ENCODE measurements at places on chromosomes 2 and 18.

DNA sequence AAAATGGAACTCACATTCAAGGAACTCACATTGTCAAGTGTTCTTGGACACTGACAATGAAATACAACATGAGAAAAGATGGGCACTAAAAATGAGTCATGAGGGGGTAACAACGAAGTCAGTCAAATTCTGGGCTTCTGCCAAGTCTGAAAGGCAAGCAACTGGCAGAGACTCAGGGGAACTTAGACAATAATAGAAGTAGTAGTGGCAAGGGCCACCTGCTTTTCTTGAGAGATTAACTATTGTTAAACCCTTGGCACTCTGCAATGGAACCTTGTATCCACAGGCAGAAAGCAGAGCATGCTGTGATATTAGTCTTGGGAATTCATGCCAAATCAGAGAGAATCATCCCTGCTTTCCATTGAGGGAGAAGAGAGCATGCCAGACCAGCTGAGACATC lies 382.6 kb upstream of the CDH2 start:
- no peaks in the 10 kb centered on the region for H3K27me3 ChIP-seq
- no peaks in the 10 kb centered on the region for H3K4me1 ChIP-seq

DNA sequence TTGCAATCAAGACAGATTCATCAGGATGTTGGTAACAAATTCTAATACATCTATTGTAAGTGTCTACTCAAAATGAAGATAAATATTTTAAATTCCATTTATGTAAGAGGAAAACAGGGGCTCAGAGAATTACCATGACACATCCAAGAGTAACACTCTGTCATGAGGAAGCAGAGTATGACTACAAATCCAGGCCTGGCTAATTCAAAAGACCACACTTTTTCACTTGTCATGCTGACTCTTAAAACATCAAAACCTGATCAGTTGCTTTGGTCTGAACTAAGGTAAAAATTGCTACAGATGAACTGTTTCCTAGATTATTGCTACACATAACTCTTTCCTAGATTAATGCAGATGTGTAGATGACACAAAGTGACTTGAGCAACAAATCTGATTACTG lies 880.6 kb downstream of the TSN start:
- no peak overlapping the region for H3K27ac ChIP-seq
- no peaks in the 10 kb centered on the region for H3K36me3 ChIP-seq
- no peak overlapping the region for H3K4me3 ChIP-seq
- no peak for DNase-seq
- no peaks in the 10 kb centered on the region for H3K27me3 ChIP-seq

GRCh38 chr2:119520696-119521432 lies 3.4 kb downstream of the SCTR start:
- DNase-seq = no peak
- H3K27me3 ChIP-seq = peaks cover 57% of the 10 kb centered on the region
- H3K36me3 ChIP-seq = peaks cover 5% of the 10 kb centered on the region
- no peaks in the 10 kb centered on the region for H3K4me1 ChIP-seq
- H3K27ac ChIP-seq = no peak overlapping the region
- no peak overlapping the region for H3K4me3 ChIP-seq

DNA sequence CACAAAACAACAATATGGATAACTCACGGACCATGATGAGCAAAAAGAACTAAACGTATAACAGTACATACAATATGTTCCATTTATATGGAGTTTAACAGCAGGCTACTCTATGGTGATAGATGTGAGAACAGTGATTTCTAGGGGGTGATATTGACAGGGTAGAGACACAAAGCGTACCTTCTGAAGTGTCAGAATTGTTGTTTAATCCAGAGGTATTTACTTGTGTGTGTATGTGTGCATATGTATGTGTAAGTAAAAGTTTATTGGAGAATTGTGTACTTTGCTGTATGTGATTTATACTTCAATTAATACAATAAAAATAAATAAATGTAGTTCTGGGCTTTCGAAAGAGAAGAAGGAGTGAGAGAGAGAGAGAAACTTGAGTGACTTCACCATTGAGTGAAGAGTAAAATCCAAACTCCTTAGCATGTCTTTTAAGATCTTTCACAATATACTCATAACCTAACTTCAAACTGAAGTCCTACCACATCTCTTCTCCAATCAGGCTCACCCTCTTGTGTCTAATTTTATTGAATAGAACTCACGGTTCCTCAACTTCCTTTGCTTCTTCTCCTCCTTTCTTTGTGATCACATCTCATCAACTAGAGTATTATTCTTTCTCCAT lies 126.0 kb upstream of the KLF7 start:
- no peak overlapping the region for H3K27ac ChIP-seq
- H3K4me3 ChIP-seq = no peak overlapping the region
- H3K36me3 ChIP-seq = peaks cover 2% of the 10 kb centered on the region
- peaks cover 2% of the 10 kb centered on the region for H3K27me3 ChIP-seq
- H3K4me1 ChIP-seq = peaks cover 2% of the 10 kb centered on the region

DNA sequence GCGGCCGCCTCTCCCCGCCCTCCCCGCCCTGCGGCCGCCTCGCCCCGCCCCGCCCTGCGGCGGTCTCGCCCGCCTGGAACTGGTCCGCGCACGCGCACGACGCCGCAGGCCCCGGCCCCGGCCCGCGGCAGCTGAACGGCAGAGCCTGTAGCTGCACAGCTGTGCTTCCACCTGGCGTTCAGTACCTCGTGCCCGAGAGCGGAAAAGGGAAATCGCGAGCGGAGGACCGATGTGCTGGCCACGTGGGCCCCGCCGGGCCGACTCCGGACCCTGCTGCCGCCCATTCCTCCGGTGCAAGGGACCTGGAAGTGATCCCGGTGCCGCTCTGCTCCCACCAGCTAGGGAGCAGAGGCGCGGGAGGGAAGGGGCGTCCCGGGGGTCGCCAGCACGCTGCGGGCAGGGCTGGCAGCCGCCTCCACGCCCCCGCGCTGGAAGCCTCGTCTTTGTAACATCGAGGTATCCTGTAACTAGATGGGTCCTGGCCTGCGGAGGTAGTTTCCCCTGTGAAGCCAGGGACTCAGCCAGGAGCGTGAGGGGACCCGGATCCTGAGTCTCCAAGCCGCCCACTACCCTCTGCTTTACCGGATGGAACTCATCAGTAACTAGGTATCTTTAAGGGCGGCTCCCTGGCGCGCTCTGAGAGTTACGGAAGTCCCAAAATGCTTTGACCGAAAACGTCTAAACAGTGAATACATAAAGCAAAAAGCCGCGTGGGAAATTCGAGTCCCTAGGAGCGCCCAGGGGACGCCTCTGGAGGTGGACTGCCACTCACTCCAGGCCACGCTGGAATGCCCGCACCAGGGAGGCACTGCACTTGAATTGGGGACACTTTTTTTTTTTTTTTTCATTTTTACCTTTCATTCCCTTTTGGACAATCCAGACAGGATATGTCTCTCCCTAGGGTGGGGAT lies 704 bp upstream of the ODC1 start:
- peak overlapping the region; percentile 77 for H3K4me3 ChIP-seq
- H3K36me3 ChIP-seq = peaks cover 5% of the 10 kb centered on the region
- no peaks in the 10 kb centered on the region for H3K27me3 ChIP-seq
- peaks cover 22% of the 10 kb centered on the region for H3K4me1 ChIP-seq

GRCh38 chr2:134952608-134953007 lies 34.0 kb downstream of the CCNT2 start:
- H3K36me3 ChIP-seq = peaks cover 10% of the 10 kb centered on the region
- H3K27me3 ChIP-seq = no peaks in the 10 kb centered on the region
- DNase-seq = no peak
- no peak overlapping the region for H3K4me3 ChIP-seq

GRCh38 chr2:202079310-202079709 lies 6.3 kb downstream of the KIAA2012 start:
- H3K4me3 ChIP-seq = no peak overlapping the region
- no peaks in the 10 kb centered on the region for H3K4me1 ChIP-seq
- H3K27me3 ChIP-seq = peaks cover 26% of the 10 kb centered on the region
- DNase-seq = no peak
- peaks cover 3% of the 10 kb centered on the region for H3K36me3 ChIP-seq
- H3K27ac ChIP-seq = no peak overlapping the region

- no peak overlapping the region for H3K27ac ChIP-seq
- DNase-seq = no peak
- H3K27me3 ChIP-seq = peaks cover 18% of the 10 kb centered on the region
- no peak overlapping the region for H3K4me3 ChIP-seq
- no peaks in the 10 kb centered on the region for H3K36me3 ChIP-seq
- peaks cover 3% of the 10 kb centered on the region for H3K4me1 ChIP-seq
Observed at GRCh38 chr2:1420746-1421480, 7.7 kb downstream of the TPO start.

- H3K4me3 ChIP-seq = no peak overlapping the region
- DNase-seq = no peak
- no peaks in the 10 kb centered on the region for H3K4me1 ChIP-seq
- peaks cover 2% of the 10 kb centered on the region for H3K36me3 ChIP-seq
Observed at GRCh38 chr2:170523506-170523905, 191.6 kb upstream of the SP5 start.

DNA sequence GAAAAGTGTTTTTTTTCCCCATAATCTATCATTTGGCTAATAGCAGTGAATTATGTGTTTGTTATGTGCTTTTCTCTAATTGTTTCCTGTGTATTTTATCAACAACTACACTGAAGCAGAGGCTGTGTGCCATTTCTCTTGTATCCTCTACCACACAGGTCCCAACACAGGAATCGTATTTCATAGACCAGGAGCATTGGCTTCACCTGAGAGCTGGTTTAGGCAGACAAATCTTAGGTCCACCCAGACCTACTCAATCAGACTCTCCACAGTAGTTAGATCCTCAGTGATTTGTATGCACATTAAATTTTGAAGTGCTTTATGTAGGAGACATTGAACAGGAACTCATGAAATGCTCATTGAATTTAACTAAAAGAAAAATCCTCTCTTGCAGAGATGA lies 109.2 kb downstream of the FSHR start:
- no peaks in the 10 kb centered on the region for H3K27me3 ChIP-seq
- no peaks in the 10 kb centered on the region for H3K4me1 ChIP-seq
- H3K36me3 ChIP-seq = no peaks in the 10 kb centered on the region
- H3K27ac ChIP-seq = no peak overlapping the region
- no peak overlapping the region for H3K4me3 ChIP-seq
- DNase-seq = no peak

DNA sequence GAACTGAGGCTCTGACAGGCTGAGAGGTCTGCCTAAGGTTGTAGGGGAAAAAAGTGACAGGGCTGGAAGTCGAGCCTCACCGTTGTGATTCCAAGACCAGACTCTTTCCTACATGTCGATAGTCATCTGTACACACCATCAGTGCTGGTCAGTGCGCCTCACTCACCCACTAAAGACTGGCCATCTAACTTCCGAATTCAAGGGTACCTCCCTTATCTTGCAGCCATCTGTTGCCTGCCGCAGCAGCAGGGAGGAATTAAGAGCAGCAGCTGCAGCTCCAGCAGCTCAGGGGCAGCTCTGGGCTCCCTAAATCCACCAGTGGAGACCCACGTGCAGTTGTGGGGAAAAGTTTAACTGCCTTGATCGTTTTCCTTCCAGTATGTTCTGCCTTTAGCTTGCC lies 32.6 kb upstream of the GPR39 start:
- H3K27ac ChIP-seq = no peak overlapping the region
- no peaks in the 10 kb centered on the region for H3K4me1 ChIP-seq
- H3K27me3 ChIP-seq = no peaks in the 10 kb centered on the region
- no peaks in the 10 kb centered on the region for H3K36me3 ChIP-seq

GRCh38 chr2:45293182-45293581 lies 283.9 kb upstream of the SIX2 start:
- no peak overlapping the region for H3K27ac ChIP-seq
- H3K4me1 ChIP-seq = no peaks in the 10 kb centered on the region
- peaks cover 66% of the 10 kb centered on the region for H3K27me3 ChIP-seq

DNA sequence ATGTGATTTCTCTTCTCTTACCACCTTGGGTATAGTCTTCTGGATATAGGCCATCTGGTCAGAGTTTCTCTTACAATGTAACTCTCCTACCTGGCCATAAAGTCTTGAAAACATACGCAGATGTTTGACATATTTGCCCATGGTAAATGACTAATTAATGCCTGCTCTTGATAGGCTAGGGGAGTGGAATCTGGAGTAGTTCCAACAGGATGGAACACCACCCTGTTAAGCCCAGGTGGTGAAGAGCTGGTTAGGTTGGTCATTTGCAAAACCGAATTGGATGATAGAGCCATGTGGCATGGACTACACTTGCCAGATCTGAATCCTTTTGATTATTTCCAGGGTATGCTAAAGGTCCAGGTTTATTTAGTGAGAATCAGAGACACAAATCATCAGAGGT lies 36.5 kb downstream of the HADHB start:
- no peak overlapping the region for H3K27ac ChIP-seq
- no peaks in the 10 kb centered on the region for H3K27me3 ChIP-seq
- DNase-seq = no peak
- no peak overlapping the region for H3K4me3 ChIP-seq

GRCh38 chr2:122003196-122003940 lies 247.9 kb downstream of the TSN start:
- peaks cover 34% of the 10 kb centered on the region for H3K27me3 ChIP-seq
- H3K36me3 ChIP-seq = no peaks in the 10 kb centered on the region
- H3K4me3 ChIP-seq = no peak overlapping the region
- H3K27ac ChIP-seq = no peak overlapping the region

- no peaks in the 10 kb centered on the region for H3K36me3 ChIP-seq
- no peaks in the 10 kb centered on the region for H3K4me1 ChIP-seq
- H3K4me3 ChIP-seq = no peak within 1 kb of the TSS
- no peak within 1 kb of the TSS for H3K27ac ChIP-seq
- peaks cover 22% of the 10 kb centered on the region for H3K27me3 ChIP-seq
Observed at GRCh38 chr2:208129744-208130711, at the start of gene CRYGC. CRYGC (minus strand) TSS chr2:208129828; CDS start chr2:208129792, 36 bp downstream.

GRCh38 chr2:201879996-201880395 lies 73.7 kb downstream of the CDK15 start:
- H3K27me3 ChIP-seq = peaks cover 74% of the 10 kb centered on the region
- DNase-seq = no peak
- peaks cover 17% of the 10 kb centered on the region for H3K4me1 ChIP-seq
- H3K36me3 ChIP-seq = peaks cover 8% of the 10 kb centered on the region
- H3K4me3 ChIP-seq = no peak overlapping the region

DNA sequence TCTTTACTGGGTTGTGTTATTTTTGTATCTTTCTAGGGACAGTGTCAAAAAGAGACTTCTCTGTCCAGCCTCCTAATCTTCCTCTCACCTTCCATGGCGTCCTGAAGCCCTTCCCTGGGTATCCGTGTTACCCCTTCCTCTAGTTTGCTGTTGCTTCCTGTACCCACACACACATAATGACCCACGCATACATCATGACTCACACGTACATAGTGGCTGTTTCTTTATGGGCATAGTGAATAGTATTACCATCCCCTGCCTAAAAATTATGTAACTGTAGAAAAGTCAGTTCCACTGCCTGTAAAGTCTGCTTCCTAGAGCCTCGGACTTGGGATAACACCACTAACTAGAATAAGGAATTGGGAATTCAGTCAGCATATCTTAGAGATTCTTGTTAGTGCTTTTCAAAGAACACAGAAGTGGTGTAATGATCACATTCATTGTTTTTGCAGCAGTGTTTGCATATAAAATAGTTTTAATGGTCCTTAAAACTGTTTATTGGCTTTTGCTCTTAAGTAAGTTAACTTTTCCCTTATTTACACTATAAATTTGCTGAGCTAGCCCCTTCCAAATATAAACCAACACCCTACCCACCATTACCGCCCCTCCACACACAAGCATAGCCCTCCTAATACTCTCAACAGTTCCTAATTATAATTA lies 308.4 kb upstream of the RAB12 start:
- no peak overlapping the region for H3K4me3 ChIP-seq
- no peak overlapping the region for H3K27ac ChIP-seq
- no peaks in the 10 kb centered on the region for H3K36me3 ChIP-seq
- DNase-seq = no peak
- H3K4me1 ChIP-seq = no peaks in the 10 kb centered on the region

- no peaks in the 10 kb centered on the region for H3K27me3 ChIP-seq
- H3K27ac ChIP-seq = no peak overlapping the region
- H3K36me3 ChIP-seq = no peaks in the 10 kb centered on the region
- DNase-seq = no peak
- no peak overlapping the region for H3K4me3 ChIP-seq
Observed at GRCh38 chr2:57598551-57598950, 448.1 kb upstream of the VRK2 start.

Data from T-helper 17 cell (primary cell).